GM23338 (cell line): ENCODE measurements at places on chromosomes 2 and 18.

GRCh38 chr2:179410552-179411356 is 146.1 kb upstream of the SESTD1 start:
- peak; percentile 89 for DNase-seq

DNA sequence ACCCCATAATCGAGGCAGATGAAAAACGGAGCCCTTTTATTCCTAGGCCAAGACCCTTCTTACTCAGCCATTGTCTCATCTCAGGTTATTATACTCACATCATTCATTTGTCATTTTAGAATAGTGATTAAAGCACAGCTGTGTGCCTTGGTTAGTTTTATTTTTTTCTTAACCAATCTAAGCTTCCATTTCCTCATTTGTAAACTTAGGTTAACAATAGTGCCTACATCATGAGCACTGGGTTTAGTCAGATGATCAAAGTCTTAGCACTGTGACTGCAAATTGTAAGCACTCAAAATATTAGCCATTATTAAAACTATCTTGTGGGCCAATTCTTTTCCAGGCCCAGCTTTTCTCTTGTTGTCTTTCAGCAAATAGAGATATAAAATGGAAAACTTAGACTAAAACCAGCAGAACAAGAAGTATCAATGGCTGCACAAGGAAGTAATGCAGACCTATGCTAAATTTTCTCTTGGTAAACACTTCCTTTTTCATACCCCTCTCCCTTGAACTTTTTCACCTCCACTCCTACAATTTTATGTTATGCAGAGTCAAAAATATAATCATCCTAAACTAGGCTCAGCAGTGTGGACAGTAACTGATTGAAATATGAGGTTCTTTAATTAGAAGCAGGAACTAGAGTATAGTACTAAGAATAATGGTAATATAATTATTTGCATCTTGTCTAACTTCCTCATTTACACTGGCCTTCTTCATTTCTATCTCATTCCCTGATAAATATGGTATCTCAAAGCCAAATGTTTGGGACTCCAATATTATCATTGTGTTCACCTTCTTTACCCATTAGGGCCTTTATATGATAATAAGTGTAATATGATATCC is 21.5 kb upstream of the GALNT3 start:
- no peak for DNase-seq

GRCh38 chr18:55251254-55251971 is 292.2 kb upstream of the CCDC68 start:
- DNase-seq, result peak; percentile 79

- DNase-seq, result no peak
These were observed 20.3 kb upstream of the KDM3A start for GRCh38 chr2:86420913-86421312.

GRCh38 chr2:240320204-240320993 is 115.1 kb upstream of the GPC1 start:
- DNase-seq, result no peak

DNA sequence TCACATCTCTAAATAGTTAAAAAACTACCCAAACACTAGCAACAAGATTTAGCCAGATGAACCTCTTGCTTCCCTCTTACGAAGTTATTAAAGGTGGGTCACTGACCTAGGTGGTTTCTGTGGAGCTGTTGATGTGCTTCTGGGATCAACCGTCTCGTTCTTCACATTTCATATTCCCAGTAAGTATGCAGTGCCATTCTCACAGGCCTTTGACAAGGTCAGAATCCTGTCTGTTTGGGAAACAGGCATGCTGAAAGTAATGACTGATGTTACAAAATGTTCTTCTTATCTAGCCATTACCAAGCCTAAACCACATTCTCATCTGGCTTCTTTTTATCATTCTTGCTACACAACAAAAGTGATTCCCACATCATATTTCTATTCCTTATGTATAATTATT is 70.3 kb downstream of the WDR7 start:
- no peak for DNase-seq

DNA sequence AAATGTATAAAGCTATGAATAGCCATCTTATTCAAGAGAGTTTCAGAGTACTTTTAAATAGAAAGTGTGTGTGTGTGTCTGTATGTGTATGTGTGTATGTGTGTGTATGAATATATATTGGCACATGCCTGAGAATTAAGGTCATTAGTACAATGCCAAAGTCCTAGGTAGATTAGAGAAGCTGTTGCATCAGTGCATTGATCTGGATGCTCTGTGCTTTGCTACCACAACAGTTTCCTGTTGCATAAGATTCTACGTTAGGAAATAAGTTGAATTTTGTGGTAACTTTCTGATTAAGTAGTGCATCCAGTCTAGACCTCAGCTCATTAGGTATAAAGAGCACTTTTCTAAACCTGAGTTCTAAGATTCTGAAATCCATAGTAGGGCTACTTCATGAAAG is 1102.8 kb upstream of the KLHL29 start:
- no peak for DNase-seq

DNA sequence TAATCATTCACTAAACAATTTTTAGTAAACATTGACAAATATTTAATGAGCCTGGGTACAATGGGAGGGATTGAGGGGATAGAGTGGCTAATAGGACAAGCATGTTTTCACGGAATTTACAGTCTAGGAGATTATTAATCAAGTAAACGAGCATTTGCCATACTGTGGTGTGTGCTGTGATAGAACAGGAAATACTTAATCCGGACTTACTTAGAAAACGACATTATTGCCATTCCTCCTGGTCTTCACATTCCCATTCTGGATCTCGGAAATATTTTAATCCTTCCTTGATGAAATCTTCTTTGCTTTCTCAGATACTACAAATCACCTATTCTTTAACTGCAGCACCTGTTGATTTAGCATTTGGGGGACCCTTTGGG is 905 bp downstream of the TTLL4 start:
- no peak for DNase-seq

GRCh38 chr18:58235001-58235436 is 191.0 kb downstream of the NEDD4L start:
- DNase-seq, result no peak

- no peak for DNase-seq
These were observed 166.0 kb upstream of the DSEL start for GRCh38 chr18:67682516-67682915.

GRCh38 chr2:230924092-230924469 is 961 bp downstream of the GPR55 start:
- DNase-seq, result no peak

DNA sequence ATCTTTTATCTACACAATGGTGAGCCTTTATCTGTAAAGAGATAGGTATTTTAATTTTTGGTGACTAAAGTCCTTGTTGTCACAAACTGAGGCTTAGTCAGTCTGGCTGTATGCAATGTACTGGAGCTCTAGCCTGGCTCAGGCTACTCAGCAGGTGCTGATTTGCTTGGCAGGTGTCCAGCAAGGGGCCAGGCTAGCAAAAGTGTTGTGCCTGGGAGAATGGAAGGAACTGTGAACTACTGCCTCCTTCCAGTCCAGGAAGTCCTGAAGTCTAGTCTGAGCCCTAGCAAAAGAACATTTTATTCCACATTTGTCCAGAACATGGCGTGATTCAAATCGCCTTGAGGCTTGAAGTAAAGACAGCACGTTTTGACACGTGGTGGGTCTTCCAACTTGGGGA is 260.5 kb downstream of the CCDC85A start:
- no peak for DNase-seq

DNA sequence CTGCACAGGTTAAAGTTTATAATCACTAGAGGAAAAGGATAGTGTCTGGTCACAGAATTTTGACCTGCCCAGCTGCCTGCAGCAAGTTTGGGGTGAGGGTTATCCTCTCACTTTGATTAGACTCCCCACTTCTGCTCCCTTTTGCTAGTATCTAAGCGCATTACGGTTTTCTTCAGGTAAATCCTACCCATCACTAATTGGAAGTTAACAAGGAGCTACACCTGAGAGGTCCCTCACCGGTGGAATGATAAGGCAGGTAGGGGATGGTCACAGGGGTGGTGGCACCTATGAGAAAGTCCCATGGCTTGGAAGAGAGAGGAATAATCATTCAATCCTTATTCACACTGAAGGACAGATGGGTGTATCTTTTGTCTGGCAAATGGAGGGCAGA is 7.6 kb downstream of the BCL2 start:
- DNase-seq, result no peak

DNA sequence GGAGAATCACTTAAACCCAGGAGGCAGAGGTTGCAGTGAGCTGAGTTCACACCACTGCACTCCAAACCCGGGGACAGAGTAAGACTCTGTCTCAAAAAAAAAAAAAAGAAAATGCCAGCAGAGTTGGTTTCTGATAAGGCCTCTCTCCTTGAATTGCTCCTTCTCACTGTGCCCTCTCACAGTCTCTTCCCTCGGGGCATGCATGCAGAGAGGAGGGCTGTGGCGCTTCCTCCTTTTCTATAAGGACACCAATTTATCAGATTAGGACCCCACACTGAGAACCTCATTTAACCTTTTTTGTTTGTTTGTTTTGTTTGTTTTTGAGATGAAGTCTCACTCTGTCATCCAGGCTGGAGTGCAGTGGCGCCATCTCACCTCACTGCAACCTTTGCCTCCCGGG is 110.5 kb downstream of the ZFP36L2 start:
- DNase-seq, result no peak

DNA sequence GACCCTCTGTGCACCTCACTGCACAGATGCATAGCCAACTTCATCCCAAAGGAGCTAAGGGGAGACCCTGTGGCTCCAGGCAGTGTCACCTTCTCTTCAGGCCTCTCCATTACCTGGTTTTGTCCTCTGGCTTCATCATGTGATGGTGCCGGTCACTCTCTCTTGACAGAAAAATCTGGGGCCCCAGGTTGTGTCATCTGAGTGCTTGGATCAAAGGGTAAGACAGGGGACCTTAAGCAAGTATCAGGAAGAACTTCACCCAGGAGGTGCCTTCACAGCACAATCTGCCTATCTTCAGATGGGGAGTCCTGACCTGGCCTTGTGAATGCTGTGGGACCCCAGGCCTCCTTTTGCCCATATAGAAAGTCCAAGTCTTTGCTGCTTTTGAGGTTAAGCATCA is 104.4 kb downstream of the POLR1A start:
- no peak for DNase-seq

GRCh38 chr2:205461678-205462665 is 220.3 kb upstream of the NRP2 start:
- no peak for DNase-seq

- DNase-seq, result no peak
These were observed 437.9 kb downstream of the TXNL1 start for GRCh38 chr18:56200381-56200911.

DNA sequence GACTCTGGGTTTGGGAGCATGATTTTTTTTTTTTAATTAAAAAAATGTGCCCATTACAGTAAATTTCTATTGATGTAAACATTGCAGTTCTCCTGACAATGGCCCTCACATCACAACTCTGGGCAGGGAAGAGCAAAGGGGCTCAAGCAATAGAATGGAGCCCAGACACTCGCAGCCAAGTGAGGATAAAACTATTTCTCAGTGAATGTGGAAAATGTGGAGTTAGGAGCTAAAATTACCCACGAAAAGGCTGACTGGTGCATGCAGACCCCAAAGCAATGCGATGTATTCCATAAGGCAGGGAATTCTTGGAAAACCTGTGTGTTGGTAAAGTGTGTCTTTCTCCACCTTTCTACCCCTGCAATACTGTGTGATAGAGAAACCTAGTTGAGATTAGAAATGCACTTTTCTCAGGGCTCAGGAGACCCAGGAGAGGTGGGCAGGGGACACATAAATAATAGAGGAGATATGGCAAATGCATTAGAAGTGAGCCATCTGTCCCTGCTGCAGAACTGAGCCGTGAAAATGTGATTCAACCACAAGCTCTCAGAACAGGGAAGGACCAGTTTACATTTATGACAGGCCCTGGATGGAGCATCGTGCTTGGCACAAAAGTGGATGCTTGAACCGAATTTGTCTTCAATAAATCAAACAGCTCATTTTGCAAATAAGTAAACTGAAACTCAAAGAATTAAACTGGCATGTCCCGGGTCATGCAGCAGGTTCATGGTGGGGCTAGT is 100.1 kb downstream of the MYCN start:
- DNase-seq, result no peak

DNA sequence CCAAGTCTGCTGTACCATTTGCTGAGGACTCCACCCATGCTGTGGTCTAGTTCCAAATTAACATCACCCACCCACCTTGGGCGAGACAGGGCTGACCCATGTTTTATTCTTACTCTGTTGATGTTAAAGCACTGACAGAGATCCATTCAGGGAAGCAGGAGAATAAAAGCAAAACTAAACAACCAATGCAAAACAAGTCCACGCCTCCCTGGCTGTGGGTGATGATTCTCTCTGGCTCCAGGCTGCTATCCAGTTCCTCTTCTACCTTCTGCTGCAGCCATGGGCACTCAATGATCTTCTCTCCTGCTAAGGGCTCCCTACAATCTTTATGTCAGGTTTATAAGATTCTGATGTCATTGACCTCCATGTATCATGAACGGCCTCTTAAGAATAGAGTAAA is 786.6 kb upstream of the ID2 start:
- DNase-seq, result no peak

GRCh38 chr18:3457261-3457724 is 7.3 kb downstream of the TGIF1 start:
- no peak for DNase-seq

- peak; percentile 88 for DNase-seq
These were observed 67.3 kb upstream of the UPP2 start for GRCh38 chr2:158034198-158034866.

DNA sequence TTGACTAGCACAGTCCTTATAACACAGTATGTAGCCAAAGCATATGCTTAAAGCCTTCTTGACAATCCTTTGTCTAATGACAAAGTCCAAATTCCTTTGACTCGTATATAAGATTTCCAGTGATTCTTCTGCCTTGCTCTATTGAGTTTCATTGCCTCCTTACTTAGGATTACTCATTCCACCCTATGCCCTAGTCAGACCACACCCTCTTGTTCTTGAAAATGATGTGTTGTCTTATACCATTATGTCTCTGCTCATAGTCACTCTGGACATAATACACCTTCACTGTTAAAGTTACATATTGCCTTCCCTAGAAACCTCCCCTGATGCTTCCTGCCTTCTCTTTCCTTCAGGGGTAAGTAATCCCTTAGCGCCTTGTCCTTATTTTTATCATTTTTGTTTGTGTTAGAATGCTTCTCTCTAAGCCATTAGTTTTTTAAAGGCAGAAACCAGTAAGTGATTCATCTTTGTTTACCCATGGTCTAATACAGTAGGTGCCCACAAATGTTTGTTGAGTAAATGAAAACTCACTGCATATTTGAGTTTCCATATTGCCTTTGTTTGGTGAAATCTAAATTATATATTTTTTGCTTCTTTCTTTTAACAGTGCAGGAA is 19.3 kb downstream of the GPD2 start:
- DNase-seq, result no peak

DNA sequence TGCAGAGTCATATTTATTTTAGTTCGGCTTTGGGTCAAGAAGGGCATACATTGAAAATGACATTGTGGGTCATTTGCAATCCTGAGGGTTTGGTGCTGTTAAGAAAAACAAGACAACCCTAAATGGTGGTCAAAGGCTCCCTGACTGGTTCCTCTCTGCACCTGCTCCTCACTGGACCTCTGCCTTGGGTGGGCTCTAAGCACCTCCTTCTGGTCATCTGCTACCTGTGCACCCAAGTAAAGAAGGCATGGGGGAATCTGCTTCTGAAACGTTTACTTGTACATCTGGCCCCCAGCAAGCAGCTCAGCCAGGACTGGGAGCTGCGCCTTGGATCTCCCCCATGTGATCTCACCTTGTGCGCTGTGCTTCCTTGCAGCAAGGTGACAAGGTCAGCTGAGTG is 55.2 kb upstream of the MAL start:
- peak; percentile 38 for DNase-seq

GRCh38 chr18:3782901-3783300 is 332.9 kb downstream of the TGIF1 start:
- DNase-seq, result no peak
